ENCODE measurements at places on chromosomes 5 and 9.

DNA sequence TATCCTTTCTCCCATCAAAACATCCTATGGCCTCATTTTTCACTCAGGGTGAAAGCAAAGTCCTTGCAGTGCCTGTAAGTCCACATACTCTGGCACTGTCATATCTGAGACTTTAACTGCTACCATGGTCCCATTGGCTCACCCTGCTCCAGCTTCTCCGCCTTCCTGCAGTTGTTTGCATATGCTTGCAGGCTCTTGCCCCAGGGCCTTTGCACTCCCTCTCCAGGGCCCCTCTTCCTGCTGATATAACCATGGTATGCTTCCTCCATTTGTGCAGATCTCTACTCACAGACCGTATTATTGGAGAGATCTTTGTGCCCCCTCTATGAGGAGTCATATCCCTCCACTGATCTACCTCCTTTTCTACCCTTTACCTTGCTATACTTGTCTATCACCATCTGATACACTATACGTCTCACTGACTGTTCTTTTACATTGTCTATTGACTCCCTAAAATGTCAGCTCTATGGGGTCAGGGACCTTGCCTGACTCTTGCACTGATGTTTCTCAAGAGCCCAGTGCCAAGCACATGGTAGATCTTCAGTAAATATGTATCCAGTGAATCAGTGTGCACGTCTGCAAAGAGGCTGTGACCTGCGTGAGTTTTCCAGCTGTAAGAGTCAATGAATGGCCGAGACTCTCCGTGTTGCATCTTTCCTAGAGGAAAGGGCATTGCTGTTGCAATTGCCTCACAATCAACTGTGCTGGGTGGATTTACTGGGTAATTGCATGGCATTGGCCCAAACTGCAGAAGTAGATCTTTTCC, 81.7 kb upstream of the CPEB4 start:
- no peak for DNase-seq

GRCh38 chr5:53008751-53009150, 19.6 kb downstream of the ITGA2 start:
- DNase-seq: peak; percentile 83

- DNase-seq: peak; percentile 53
Observed at GRCh38 chr5:68962757-68963484, 130.9 kb upstream of the SLC30A5 start.

DNA sequence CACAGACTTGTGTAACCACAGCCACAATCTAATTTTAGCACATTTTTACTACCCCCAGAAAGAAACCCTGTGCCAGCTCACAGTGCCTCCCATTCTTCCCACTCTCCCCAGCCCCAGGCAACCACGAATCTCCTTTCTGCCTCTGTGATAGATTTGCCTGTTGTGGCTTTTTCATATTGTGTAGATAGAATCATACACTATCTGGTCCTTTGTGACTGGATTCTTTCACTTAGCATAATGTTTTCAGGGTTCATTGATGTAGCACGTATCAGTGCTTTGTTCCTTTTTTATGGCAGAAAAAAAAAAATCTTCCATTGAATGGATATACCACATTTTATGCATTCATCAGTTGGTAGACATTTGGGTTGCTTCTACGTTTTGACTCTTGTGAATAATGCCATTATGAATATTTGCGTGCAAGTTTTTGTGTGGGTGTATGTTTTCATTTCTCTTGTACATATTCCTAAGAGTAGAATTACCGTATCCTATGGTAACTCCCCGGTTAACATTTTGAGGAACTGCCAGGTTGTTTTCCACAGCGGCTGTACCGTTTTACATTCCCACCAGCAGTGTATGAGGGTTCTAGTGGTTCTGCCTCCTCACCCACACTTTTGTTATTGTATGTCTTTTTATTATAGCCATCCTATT, 64.5 kb downstream of the RCL1 start:
- DNase-seq: no peak

- DNase-seq: no peak
Observed at GRCh38 chr5:116577064-116577788, 2.6 kb upstream of the SEMA6A start.

- no peak for DNase-seq
Observed at GRCh38 chr5:86838083-86838482, 220.3 kb downstream of the COX7C start.

DNA sequence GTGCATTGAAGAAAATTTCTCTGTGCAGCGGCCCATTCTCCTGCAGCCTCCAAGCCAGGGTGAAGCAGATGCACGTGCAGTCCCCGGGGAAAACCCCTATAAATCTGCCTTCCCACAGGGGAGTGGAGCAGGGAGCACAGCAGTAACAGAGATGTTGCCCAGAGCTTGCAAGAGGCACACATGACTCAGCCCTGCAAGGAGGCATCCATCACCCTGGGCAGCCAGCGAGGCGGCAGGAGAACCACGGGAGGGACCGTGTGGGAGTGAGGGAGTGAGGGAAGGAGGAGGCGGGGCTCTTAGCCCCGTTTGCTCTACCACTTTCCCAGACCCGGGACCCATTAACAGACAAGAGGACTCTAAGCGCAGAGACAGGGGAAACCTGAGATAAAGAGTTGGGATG, 96.2 kb upstream of the ARAP3 start:
- no peak for DNase-seq

- DNase-seq: no peak
Observed at GRCh38 chr9:76629205-76629990, 134.8 kb upstream of the PCA3 start.

GRCh38 chr5:61878471-61878870, 427.5 kb upstream of the KIF2A start:
- DNase-seq: no peak

DNA sequence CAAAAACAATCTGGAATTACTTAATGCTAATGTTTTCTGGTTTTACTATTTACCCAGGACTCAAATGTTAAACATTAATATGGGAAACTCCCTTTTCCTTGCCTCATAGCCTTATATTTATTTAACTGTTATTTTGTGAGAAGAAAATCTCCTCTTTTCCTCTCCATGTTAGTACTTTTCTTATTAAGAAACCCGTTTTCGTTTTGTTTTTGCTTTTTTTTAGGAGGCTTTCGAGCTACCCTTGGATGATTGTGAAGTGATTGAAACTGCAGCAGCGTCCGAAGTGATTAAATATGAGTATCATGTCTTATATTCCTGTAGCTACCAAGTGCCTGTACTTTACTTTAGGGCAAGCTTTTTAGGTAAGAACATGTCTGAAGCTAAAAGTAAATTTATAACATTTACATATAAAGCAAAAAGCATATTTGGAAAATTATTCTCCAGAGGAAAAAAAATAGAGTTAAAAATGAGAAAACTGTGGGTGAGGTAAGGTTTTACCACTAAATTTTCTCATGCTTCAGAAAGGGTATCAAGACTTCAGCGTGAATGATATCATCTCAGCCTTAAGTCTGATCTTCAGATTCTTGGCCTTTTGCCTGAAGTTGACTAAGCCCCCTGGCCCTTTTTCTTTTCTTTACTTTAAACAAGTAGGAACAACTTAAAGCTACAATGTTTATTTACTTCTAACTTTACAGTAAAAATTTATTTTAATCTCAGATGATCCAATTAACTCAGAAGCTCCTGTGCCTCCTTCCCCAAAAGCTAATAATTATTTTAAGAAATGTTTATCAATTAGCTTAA, 113.8 kb downstream of the RPS23 start:
- DNase-seq: peak; percentile 84

- DNase-seq: no peak
Observed at GRCh38 chr9:27426511-27427271, 97.4 kb upstream of the IFNK start.

GRCh38 chr9:126494264-126494663, 119.5 kb upstream of the LMX1B start:
- DNase-seq: no peak

GRCh38 chr5:138449501-138450239, 10.8 kb downstream of the REEP2 start:
- DNase-seq: peak; percentile 79

DNA sequence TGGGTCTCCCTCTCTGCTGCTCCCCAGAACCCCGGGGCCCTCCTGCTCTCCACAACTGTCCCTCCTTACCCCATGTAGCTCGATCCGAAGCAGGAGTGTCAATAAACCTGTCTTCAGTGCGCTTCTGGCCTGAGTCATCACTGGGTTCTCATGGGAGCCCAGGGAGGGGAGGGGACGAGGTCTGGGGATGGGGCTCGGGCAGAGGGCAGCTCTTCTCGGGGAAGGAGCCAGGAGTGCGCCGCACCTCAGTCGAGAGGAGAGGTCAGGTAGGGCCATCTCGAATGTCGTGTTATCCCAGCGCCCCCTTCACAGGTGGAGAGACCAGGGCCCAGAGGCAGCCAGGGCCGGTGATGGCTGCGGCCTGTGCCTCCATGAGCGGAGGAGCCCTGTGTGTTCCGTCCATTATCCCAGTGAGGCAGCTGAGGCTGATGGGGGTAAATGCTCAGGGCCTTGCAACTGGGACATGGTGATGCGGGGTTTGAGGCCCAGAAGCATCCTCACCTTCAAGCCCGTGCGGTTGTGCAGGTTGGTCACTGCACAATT, 52.1 kb downstream of the LRSAM1 start:
- no peak for DNase-seq

- no peak for DNase-seq
Observed at GRCh38 chr5:22539762-22540161, 313.4 kb downstream of the CDH12 start.

- DNase-seq: no peak
Observed at GRCh38 chr5:140042393-140042642, 781 bp downstream of the NRG2 start.

DNA sequence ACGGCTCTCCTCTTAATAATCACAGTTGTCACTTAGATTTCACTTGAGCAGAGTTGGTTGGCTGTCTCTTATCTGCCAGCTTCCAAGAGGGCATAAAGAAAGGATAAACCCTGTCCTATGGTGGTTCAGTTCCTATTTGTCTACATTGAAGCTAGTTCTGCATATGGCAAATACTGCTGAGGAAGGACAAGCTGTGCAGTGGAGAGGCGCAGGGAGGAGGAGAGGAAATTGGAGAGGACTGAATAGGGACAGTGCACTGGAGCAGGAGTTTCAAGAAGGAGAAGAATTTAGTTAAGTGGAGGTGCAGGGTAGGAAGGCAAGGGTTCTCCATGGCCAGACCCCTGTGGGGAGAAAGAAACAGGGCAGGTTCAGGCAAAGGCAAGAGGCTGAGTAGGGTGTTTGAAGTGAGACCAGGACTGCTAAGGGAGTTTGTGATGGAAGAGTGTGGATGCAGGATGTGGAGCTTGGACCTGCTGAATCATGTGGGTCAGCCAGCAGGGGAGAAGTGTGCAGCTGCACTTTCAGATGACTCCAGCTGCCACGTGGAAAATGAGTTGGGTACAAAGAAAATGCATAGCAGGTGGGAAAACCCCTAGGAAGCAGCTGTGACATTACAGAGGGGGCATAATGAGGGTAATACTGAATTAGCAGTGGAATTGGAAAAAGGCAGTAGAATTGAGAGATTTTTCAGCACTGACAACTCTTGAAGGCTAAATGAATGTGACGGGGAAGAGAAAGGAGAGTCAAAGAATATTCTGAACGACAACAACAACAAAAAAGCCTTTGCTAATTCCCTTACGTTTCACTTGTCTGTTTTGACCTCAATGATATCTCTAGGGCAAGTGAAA, 66.8 kb downstream of the MAMDC2 start:
- no peak for DNase-seq

- no peak for DNase-seq
Observed at GRCh38 chr5:58523956-58524355, 32.7 kb downstream of the GAPT start.

DNA sequence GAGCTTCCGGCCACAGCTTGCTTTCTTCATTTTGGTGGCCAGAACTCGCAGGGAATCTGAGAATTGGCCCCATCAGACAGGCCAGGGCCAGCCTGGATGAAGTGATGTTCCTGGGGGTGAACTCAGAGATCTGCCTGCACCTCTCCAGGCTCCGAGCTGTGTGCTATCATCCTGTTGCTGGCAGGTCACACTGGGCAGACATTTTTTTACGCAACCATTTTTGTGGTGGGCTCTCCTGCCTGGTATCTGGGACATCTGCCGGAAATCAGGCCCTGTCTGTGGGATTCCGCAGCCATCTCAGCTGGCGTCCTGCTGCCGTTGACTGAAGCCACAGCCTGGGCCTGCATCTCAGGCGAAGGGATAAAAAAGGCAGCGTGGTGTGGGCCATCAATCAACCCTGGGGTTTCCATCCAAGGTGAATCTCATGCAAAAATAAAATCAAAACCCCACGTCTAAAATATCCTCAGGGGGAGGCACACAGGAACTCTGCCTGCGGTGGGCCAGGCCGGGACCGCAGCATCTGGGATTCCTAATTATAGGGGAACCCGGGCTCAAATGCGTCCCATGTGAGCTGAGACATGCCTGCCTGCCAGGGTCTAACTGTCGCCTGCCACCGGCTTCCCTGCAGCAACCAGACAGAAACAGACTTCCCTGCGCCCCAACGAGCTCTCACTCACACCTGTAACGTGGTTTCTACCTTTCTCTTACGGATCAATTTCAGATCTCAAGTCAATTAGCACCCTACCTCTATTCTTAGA, 174.3 kb downstream of the SYK start:
- no peak for DNase-seq

DNA sequence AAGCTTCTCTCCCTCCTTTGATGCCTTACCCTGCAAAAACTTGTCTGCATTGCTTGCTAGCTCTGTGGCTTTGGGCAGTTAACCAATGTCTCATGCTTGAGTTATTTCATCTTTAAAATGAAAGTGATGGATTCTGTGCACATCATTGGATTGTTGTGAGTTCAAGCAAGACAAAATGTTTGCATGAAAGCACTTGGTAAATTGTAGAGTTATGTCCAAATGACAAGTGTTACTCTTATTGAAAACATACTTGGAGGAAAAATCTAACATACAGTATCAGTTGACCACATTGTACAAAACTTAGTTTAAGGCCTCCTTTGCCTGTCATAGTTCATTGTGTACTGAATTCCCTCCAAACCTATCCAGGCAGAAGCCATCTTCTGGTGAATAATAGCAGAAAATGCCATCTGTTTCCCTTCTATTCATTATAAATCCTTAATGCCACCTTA, 30.0 kb downstream of the TGFBR1 start:
- DNase-seq: no peak

DNA sequence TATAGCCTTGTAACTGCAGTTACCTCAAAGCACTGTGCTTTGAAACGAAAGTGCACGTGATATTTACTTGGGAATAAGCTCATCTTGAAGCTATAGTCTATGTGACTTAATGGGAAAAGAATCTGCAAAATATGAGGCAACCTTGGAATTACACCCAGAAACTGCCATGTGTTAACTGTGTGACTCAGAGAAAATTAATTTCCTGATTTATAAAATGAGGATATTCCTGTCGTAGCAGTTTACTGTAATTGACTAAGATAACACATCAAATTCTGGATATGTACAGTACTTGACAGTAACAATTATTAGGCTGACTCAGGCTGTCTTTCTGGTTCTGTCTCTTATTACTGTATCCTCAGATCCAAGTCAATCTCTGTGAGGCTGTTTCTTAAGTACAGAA, 1079.9 kb upstream of the ACO1 start:
- DNase-seq: peak; percentile 84

- DNase-seq: no peak
Observed at GRCh38 chr9:34797367-34797766, 87.4 kb upstream of the CCL21 start.

- DNase-seq: no peak
Observed at GRCh38 chr9:95719354-95719753, 156.1 kb upstream of the ERCC6L2 start.

- DNase-seq: no peak
Observed at GRCh38 chr9:78437296-78437695, 140.4 kb downstream of the PSAT1 start.
